NAMALWA (cell line): ENCODE measurements at places on chromosomes 7 and 10.

GRCh38 chr10:110474826-110475225 is 22.9 kb upstream of the DUSP5 start:
- DNase-seq = no peak

GRCh38 chr7:77441046-77441445 is 24.9 kb upstream of the GSAP start:
- DNase-seq = no peak

DNA sequence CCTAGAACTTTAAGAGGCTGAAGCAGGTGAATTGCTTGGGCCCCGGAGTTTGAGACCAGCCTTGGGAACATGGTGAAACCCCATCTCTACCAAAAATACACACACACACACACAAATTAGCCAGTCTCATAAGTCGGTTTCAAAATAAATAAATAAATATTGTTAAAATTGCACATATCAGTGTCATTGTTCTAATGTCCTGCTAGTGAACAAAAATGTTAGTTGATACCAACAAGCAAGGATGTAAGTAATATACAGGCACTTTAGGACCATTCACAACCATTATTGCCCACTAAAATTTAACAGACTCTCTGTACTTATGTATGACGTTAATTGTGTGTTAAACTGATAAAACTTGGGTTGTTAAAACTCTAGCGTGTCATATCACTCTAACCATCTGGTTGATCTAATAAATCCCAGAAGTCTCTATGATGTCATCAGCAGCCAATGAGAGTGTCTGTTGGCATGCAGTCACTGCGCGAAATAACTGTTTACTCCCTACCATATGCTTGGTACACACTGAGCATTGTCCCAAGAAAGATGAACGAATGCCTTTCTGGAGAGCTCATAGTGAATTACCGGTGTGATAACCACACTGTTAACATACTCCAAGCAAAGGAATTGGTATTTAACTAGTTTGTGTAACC is 30.4 kb upstream of the OTUD1 start:
- no peak for DNase-seq

- DNase-seq = no peak
Measured at GRCh38 chr10:28796606-28797512, 119.5 kb downstream of the BAMBI start.

DNA sequence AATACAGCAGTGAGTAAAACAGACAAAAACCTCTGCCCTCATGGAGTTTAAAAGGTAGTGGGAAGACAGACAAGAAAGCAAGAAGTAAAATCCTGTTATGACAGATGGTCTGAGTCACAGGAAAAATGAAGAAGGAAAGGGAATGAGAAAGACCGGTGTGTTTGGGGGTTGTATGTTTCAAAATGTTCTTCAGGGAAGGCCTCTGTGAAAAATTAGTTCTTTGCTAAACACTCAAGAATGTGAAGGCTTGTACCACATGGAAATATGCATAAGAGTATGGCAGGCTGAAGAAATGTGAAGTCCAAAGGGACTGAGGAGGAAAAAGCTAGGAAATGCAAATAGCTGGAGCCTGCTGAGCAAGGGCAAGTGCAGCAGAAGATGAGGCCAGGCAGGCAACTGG is 315.9 kb upstream of the SEMA3A start:
- no peak for DNase-seq

DNA sequence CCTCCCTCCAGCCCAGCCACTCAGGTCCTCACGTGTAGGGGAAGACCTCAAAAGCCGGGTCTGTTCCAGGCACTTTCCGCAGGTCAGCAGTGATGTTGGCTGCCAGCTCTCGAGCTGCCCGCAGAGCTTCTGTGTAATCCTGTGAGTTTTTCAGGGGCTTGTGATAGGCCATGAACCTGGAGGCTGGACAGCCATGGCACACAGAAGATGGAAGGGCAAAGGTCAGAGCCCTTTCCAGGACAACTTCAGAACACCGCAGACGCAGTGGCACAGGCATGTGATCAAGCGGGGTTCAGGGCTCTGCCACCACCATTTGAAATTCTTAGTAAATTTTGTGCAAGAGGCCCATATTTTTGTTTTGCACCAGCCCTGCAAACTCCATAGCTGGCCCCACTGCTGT is 24.0 kb downstream of the NPC1L1 start:
- no peak for DNase-seq

DNA sequence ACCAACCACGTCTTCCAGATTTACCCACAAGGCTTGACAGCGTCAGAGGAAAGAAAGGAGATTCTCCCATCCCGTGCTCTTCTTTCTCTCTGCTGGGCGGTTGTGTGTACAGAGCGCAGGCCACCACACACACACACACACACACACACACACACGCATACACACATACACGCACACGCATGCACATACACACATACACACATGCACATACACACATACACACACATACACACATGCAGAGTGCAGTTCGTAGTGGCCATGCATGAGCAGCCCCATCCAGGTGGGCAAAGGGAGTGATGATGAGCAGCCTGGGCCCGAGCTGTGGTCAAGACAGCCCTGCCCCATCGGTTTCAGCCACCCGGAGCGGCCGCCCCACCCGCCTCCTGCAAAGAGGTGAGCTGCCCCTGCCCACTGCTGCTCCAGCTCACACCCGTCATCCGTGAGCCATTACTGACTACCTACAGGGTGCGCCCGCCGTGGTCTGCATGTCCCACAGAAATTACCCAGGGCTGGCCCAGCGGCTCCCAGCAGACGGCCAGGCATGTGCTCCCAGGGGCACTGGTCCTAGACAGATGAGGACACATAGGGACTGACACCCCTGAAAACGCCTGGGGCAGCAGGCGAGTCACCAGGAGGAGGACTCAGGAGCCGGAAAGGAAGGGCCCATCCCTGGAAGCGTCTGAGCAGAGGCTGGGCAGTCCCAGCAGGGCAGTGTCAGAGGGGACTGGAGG is 69.6 kb downstream of the ASB13 start:
- no peak for DNase-seq

DNA sequence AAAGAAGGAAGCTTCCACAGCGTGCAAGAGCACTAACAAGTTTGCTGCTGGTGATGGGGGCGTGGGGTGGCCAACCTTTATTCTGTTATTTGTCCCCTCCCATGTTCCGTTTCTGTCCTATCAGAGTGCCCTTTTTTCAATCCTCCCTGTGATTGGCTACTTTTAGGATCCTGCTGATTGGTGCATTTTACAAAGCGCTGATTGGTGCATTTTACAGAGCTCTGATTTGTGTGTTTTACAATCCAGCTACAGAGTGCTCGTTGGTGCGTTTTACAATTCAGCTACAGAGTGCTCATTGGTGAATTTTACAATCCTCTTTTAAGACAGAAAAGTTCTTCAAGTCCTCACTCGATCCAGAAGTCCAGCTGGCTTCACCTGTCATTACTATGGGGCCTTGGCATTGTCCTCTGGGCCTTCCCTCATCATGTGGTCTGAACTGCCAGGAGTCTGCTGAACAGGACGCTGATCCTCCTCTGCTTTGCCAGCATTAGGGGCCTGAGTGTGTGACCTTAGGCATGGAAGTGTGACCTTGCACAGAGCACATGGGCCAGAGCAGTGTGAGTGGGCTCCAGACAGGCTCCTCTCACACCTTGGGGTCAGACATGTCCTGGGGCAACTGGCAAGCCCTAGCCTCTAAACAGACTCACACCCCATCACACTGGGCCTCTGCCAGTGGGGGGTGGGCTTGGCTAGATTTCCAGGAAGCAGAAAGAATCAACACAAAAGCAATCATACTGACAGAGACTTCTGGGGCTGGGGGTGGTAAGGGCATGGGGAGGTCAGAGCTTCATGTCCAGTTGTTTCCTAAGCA is 167.4 kb downstream of the PTPN20 start:
- no peak for DNase-seq

DNA sequence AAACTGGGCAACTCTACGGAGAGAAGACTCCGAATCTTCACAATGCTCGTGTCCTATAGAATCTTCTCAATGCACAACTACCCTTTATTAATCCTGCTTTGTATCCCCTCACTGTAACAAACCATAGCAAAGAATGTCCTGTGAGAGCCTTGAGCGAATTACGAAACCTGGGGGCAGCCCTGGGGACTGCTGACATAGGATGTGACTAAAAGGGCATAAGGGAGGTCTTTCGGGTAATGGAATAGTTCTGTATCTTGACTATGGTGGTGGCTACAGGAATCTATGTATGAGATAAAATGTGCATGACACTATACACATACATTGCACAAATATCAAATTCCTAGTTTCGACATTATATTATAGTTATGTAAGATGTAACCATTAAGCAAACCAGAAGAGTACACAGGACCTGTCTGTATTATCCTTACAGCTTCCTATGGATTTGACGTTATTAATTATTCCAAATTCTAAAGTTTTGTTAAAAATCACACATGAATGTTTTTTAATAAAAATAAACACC is 162.5 kb upstream of the KCTD7 start:
- no peak for DNase-seq

GRCh38 chr7:159028508-159029401 is 115.9 kb downstream of the VIPR2 start:
- DNase-seq = no peak

GRCh38 chr7:7443806-7444350 is 91.8 kb downstream of the COL28A1 start:
- no peak for DNase-seq

DNA sequence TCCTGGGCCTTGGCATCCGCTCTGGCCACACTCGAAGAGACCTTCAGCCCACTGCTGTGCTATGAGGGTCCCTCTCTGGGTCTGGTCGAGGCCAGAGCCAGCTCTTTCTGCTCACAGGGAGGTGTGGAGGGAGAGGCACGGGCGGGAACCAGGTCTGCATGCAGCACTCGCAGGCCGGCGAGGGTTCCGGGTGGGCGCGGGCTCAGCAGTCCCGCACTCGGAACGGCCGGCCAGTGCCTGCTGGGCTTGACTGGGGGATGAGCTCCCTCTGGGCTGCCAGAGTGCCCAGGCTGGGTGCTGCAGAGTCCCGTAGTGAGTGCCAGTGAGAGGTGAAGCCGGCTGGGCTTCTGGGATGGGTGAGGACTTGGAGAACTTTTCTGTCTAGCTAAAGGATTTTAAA is 882.7 kb downstream of the XPNPEP1 start:
- no peak for DNase-seq

DNA sequence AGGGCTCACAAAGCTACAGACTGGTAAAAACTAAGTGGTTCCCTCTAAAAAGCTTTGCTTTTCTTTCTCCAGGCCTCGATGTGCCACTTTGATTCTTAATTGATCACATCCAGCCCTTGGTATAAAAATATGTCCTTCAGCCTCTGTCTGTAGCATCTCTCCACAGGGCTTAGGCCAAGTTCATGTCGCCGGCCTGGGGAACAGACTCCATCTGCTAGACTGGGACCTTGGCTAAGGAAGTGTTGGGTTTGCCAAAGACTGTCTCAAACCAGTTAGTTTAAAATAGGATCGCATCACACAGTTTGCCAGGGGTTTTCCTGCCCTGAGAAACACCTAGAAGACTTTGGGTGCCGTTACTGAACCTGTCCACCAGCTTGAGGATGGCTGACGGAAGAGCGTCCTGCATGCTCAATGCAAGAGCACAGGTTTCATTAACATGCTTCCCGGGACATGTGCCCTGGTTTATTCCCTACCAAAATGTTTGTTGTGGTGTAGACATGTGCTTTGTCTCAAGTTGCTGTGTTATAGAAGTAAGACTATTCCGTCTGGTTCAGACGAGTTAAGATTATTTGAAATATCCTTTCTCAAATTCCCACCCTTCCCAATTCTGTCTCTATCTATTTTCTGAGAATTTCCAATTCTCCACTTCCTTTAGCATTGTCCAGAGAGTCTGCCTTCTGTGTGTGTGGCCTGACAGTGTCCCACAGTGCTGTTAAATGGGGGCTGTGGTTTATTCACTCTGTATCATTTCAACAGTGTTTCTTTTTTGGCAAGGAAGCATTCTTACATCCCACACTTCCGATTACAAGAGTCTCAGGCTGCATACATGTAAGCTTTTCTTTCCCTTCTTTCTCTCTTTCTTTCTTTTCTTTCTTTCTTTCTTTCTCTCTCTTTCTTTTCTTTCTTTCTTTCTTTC is 334.7 kb downstream of the INHBA start:
- no peak for DNase-seq

- no peak for DNase-seq
Measured at GRCh38 chr10:88154596-88155250, 291.3 kb downstream of the PTEN start.

GRCh38 chr7:30974605-30975255 is 11.0 kb downstream of the GHRHR start:
- DNase-seq = peak; percentile 92

DNA sequence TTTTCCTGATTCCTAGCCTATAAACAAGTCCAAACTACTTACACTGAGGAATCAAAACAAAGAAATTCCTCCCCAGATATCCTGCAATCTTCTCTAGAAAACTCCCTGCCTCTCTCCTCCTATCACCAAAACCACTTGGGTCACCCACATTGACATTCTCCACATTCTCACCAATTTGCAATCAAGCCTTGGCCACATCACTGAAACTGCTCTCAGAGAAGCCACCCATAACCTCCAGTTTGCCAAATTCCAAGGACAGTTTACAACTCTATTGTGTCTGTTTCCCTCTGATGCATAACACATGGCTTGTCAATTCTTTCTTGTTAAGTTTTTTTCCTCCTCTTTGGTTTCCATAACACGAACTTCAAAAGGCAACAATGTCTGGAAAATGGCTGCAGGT is 233.5 kb downstream of the XPNPEP1 start:
- DNase-seq = no peak

DNA sequence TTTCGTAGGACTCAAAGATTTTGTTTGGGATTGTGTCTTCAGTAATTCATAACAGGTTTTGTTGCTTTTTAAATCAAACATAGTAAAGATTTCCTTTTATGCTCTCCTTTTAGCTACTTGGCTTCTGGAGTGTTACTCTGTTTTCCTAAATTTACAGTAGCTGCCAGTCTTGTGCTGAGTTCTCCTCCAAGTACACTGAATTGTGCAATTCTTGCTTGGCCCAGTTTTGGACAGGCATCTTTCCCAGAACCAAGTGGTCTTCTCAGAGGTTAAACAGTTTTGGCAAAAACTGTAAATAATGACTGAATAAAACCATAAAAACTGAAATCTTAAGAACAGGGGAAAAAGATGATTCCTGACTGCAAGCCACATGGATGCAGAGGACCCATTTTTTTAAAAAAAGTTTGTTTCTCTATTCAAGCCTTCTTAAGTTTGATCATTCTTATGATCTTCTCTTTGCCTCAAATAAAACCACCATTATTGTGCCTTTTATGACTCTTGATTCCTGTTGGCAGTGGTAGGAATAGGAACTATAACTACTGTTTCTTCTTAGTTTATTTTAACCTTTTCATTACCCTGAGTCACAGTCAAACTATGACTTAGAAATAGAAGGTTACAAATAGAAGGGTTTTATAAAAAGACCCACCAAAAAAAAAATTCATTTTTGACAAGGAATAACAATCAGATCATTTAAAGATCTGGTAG is 88.0 kb downstream of the MDFIC start:
- no peak for DNase-seq
